ENCODE measurements at places on chromosomes 4 and X.

- no peak for DNase-seq
These were observed 3.5 kb upstream of the SAP30 start for GRCh38 chr4:173367285-173367684.

DNA sequence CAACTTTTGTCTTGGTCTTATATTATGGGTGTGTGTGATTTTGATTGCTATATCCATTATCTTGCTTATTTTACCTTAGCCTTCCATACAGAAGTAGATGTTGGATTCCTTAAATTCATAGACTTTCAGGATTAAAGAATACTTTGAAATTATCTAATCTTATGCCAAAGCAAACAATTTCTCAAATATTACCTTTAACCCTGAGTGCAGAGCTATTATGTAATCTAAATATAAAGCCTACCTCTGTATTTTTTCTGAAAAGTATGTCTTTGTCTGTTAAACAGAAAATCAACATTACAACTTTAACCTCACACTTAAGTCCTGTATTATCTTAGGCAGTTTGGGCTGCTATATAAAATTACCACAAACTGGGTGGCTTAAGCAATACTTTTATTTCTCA, 782.5 kb downstream of the STIM2 start:
- DNase-seq = no peak

- DNase-seq = no peak
These were observed 231.9 kb upstream of the BCOR start for GRCh38 chrX:40329616-40330015.

GRCh38 chr4:115781528-115782146, 668.2 kb upstream of the NDST4 start:
- no peak for DNase-seq

- no peak for DNase-seq
These were observed 338.3 kb upstream of the FSTL5 start for GRCh38 chr4:162502109-162502508.

GRCh38 chr4:152185786-152186550, 349.9 kb downstream of the FBXW7 start:
- no peak for DNase-seq

- DNase-seq = peak; percentile 7
These were observed 263.8 kb upstream of the RPS6KA3 start for GRCh38 chrX:20530406-20530921.

DNA sequence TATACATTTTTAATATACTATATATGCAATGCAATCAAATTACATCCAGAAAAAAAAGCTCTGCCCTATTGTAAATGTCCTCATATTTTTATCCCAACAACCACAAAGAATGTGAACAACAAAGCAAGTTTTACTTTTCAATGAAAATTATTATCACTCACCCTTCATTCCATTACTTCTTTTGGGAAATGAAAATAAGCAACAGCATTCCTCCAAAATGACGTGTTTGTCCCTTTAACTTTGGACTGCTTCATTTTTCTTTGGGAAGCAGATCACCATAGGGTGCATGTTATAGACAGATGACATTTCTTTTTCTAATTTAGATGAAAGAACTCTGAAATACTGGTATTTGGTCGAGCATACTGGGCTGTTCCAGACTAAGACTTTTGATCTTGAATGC, 667.1 kb upstream of the BOD1L1 start:
- no peak for DNase-seq

- no peak for DNase-seq
These were observed 19.5 kb upstream of the C4orf54 start for GRCh38 chr4:99677161-99677560.

- no peak for DNase-seq
These were observed 128.3 kb downstream of the MAGEE1 start for GRCh38 chrX:76555816-76556215.

DNA sequence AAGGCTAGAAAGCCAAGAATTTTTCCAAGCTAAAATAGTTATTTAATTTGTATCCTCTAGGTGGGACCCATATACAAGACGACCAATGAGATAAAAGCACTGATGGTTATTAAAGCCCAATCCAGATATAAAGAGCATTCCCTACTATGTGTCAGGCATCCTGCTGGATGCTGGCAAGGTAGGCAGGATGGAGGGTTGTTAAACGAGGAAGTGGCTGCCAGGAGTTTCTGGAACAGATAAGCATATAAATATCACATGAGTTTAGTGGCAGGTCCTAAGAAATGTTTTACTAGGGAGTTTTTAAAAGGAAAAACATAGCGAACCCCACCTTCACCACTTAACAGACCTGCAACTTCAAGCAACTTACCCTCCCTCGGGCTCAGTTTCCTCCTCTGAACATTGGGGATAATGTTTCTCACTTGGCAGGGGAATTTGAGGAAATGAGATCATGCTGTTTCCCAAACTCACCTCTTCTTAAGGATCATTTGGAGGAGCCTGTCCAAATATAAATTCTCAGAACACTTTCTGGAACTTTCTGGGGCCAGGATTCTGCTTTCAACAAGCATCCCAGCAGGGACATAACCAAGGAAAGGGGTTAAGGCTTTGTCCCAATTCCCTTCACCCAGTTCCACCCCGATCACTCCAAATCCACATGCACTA, 94.3 kb upstream of the LDB2 start:
- DNase-seq = no peak

GRCh38 chr4:143513314-143514168, at the start of gene SMARCA5:
TSS of gene SMARCA5 (plus strand) at chr4:143513702. CDS start at chr4:143513925, 223 bp downstream.
- DNase-seq = peak; percentile 89

GRCh38 chr4:150582146-150582872, at the start of gene MAB21L2:
TSS of gene MAB21L2 (plus strand) at chr4:150582151. CDS start at chr4:150583030, 879 bp downstream.
- DNase-seq = no peak

DNA sequence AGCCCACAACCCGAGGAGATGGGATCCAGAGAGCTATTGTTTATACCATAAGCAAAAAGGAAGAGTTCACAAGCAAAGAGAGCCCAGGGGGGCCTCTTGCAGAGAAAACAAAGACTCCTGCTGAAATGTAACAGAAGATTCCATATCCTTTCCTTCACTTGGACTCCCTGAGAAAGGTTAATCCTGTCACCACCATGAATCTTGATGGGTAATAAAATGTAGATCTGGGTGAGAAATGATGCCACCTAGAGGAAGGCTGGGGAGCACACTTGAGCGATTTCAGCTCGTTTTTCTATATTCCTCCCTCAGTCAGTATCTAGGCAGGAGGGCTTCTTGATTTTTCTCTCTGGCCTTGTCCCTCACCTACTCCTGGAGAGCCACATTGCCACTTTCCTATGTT, 10.2 kb upstream of the KCNE5 start:
- no peak for DNase-seq

GRCh38 chrX:117840645-117841044, 276.0 kb downstream of the KLHL13 start:
- no peak for DNase-seq

- DNase-seq = no peak
These were observed 62.5 kb downstream of the PAQR3 start for GRCh38 chr4:78876568-78877320.

DNA sequence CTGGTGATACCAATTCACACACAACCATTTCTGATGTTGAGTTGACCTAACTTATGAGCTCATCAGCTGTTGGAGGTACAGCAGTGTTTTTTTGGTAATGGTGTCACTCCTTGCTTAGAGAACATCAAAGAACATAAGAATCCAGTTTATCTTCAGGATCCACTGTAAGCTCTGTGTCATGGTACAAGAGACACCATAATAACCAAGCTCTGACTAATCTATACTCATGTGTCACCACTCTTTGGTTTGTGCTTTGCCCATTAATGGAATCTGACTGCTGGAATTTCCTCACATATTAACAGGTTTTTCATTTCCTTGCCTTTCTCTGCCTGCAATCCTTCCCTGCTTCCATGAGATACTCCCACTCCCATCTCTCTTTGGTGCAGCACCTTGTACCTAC, 735.1 kb upstream of the LCORL start:
- no peak for DNase-seq

- no peak for DNase-seq
These were observed 6.1 kb upstream of the BDH2 start for GRCh38 chr4:103105558-103106356.

DNA sequence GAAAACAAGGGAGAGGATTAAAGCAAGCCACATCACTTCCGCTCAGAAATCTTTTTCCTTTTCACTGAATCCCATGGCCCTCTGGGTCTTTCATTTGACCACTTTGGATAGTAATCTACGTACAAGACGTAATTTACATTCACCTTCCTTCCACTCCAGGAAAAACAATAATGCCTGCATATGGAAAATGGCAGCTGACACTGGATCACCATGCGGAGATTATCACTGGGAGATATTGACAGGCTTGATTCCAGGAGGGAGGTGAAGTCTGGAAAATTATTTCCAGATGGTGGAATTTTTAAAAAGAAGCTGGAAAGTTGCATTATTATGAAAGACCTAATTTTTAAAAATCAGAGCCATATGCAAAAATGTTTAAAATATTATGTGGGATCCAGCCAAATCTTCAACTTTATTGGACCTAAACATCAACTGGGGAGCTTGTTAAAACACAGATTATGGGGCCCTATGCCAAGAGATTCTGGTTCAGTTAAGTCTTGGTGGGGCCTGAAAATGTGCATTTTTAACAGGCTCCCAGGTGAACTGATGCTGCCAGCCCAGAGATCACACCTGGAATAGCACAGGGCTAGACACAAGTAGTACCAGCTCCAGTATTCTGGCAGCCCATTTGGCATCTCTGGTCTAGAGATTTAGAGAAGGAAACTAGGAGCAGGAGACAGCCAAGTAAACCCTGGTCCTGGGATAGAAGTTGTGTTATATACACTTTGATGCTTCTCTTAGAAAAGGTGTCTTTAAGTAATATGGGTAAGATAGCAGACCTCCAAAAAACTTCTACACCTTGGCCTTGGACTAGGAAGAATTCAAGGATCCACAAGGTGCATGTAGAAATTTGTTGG, 290.3 kb upstream of the LDB2 start:
- DNase-seq = no peak

GRCh38 chr4:143721317-143721716, 20.8 kb upstream of the FREM3 start:
- no peak for DNase-seq

DNA sequence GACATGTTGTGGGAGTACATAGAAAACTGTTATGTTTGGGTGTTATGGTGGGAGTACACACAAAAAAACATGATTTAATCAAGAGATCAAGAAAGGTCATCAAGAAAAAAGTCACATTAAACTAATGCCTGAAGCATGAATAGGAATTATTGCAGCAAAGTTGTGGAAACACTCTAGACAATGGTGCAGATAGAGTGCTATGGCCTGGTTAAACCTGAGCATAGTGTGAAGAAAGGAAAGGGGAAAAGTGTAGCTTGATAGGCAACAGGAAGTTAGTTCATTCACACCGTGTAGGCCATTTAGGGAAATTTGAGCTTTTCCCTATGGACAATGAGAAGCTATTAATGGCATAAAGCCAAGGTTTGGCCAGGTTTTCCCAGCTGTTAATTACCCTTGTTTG, 162.1 kb upstream of the EMCN start:
- no peak for DNase-seq

DNA sequence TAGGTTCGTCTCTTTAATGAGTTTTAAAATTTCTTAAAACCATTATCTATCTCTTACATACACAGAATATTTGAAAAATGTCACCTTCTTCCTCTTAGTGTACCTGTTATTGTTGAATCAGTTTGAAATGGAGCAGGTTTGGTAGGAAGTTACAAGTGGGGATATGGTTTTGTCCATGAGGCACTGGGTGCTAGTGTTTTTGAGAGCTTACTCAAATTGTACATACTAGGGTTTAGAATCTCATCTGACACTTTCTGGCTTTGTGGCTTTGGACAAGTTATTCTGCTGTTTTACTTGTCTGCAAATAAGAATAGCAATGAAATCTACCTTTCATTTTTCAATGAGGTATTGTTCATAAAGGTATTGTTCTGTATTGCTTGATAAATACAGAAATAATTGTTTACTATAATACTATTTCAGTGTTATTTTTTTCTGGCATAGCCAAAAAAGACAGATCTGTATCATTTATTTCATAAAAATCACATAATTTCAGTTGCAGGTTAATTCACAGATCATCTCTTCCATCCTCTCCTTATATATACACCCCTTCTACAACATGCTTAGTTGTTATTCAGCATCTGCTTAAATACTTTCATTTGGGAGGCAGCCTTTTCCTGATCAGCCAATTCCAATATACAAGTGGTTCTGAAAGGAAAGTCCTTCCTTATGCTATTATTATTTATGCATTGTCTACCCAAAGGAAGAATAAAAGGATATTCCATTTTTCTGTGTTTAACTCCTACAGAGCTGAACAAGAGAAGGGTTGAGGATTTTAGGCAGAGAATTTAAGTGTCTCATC, 13.3 kb downstream of the NCAPG start:
- no peak for DNase-seq

DNA sequence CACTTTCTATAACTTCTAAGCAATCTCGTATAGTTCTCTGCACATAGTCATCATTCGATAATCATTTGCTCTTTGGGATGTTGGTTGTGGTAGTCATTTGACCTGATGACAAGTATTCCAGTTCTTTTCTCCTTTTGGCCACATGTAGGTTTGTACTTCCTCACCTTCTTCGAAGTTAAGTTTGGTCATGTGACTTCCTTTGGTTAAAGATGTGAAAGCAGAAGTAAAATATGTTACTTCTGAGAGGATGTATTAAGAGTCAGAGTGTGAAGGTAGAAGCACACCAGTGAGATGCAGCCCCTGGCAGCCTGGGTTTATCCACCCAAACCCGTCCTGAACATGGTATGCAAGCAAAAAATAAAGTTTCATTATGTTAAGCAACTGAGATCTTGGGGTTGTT, 48.9 kb upstream of the ZNF518B start:
- no peak for DNase-seq

- DNase-seq = no peak
These were observed 389.7 kb downstream of the SPRY1 start for GRCh38 chr4:123786163-123786915.

DNA sequence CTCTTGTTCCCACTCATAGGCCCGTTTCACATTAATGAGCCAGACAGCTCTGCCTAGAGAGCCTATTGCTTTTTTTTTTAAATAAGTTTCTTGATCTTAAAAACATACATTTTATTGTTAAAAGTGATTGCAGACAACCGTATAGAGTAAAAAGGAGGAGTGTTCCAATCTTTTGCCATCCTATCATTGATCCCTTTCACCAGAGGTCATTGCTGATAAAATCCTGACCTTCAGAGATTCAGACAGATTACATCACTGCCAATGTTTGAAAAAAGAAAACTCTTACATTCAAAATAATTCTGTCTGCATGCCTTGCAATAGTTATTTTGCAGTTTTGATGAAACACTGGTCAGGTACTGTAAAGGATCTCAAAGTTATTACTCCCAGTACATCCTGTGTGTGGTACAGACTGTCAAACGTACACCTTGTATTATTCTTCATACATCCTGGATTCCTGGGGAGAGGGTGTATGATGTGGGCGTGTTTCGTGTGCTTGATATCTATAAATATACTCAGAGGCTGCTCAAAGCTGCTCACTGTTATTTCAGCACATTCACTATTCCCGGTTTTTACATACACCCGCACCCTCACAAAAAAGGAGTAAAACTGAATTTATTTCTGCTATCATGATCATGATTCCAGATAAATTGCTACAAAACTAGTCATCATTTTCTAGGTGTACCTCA, 15.4 kb upstream of the KLHL2 start:
- no peak for DNase-seq

GRCh38 chr4:101599620-101600019, 190.9 kb upstream of the BANK1 start:
- no peak for DNase-seq
